SJCRH30 (cell line): ENCODE measurements at places on chromosomes 7 and 10. TPM values are rescaled to one million over a fixed set of nuclear protein-coding genes. Genes with fewer than 3 reads are reported as not detected.

GRCh38 chr10:124259139-124259825 lies 159.4 kb downstream of the OAT start:
- 0 out of 2 replicates have a peak, but pooled peaks cover 4% of the 10 kb centered on the region for H3K27me3 ChIP-seq
- H3K4me1 ChIP-seq: no peaks in the 10 kb centered on the region
- no peak overlapping the region for H3K4me3 ChIP-seq
- no peak overlapping the region for H3K27ac ChIP-seq
- H3K36me3 ChIP-seq: no peaks in the 10 kb centered on the region

- H3K27me3 ChIP-seq: no peaks in the 10 kb centered on the region
- peak overlapping the region; percentile 55 for H3K4me3 ChIP-seq
- DNase-seq: peak; percentile 46
- no peaks in the 10 kb centered on the region for H3K36me3 ChIP-seq
- H3K4me1 ChIP-seq: peaks cover 29% of the 10 kb centered on the region
- H3K27ac ChIP-seq: peak overlapping the region; percentile 63
Measured at GRCh38 chr7:77426052-77426404, 9.9 kb upstream of the GSAP start.

TEX47 gene
- total RNA-seq: not detected in 2 replicates

DNA sequence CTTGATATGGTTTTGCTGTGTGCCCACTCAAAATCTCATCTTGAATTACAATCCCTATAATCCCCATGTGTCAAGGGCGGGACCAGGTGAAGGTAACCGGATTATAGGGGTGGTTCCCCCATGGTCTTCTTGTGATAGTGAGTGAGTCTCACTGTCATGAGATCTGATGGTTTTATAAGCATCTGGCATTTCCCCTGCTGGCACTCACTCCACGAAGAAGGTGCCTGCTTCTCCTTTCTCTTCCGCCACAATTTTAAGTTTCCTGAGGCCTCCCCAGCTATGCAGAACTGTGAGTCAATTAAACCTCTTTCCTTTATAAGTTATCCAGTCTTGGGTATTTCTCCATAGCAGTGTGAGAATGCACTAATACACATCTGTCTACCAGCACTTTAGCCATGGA lies 109.5 kb upstream of the SDK1 start:
- H3K27me3 ChIP-seq: no peaks in the 10 kb centered on the region
- H3K4me3 ChIP-seq: no peak overlapping the region
- no peaks in the 10 kb centered on the region for H3K36me3 ChIP-seq
- peaks cover 10% of the 10 kb centered on the region for H3K4me1 ChIP-seq

GRCh38 chr10:78876449-78876848 lies 192.3 kb upstream of the ZMIZ1 start:
- H3K27ac ChIP-seq: no peak overlapping the region
- DNase-seq: no peak
- H3K4me3 ChIP-seq: no peak overlapping the region
- H3K27me3 ChIP-seq: no peaks in the 10 kb centered on the region
- H3K4me1 ChIP-seq: no peaks in the 10 kb centered on the region
- no peaks in the 10 kb centered on the region for H3K36me3 ChIP-seq

- DNase-seq: no peak
- no peaks in the 10 kb centered on the region for H3K36me3 ChIP-seq
- no peak overlapping the region for H3K4me3 ChIP-seq
- no peaks in the 10 kb centered on the region for H3K4me1 ChIP-seq
Measured at GRCh38 chr7:84250452-84250851, 55.9 kb upstream of the SEMA3A start.

DNA sequence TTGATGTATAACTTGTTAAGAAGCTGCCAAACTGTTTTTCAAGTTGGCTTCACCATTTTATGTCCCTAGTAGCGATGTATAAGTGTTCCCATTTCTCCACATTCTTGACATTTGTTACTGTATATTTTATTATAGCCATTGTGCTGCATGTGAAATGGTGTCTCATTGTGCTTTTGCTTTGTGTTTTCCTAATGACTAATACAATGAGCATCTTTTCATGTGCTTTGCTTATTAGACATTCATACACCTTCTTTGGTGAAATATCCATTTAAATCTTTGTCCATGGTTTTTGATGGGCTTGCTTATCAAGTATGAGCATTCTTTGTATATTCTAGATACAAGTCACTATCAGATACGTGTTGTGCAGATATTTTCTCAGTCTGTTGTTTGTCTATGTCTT lies 203.0 kb downstream of the CCSER2 start:
- H3K36me3 ChIP-seq: no peaks in the 10 kb centered on the region
- DNase-seq: no peak
- no peaks in the 10 kb centered on the region for H3K4me1 ChIP-seq
- no peaks in the 10 kb centered on the region for H3K27me3 ChIP-seq

DNA sequence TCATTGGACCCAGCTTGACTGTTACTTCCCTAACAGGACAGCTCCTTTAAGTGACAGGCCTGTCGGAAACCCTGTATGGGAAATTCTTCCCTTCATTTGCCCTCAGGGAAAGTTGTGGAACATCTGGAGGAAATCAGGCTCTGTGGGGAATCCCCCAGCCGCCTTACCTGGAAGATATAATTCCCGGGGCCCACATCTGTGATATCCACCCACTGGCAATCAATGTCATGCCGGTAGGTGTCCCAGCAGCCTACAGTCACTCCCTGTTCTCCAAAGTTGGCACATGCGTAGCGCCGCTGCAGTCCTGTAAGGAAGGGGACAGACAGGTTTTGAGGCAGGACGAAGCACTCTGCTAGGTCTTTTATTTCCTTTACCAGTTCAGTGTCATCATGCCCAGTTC lies 16.6 kb downstream of the LOXL4 start:
- no peaks in the 10 kb centered on the region for H3K27me3 ChIP-seq
- H3K36me3 ChIP-seq: peaks cover 12% of the 10 kb centered on the region; the same call in 1 of the 2 replicates
- no peak for DNase-seq
- H3K4me3 ChIP-seq: no peak overlapping the region
- peaks cover 18% of the 10 kb centered on the region for H3K4me1 ChIP-seq

UNC5B gene
- total RNA-seq: 3.4 and 3.6 TPM in 2 replicates

ASZ1 gene
- total RNA-seq: not detected in 2 replicates

GRCh38 chr7:6260291-6261187 lies 11.9 kb downstream of the CYTH3 start:
- peaks cover 6% of the 10 kb centered on the region for H3K4me1 ChIP-seq
- no peak overlapping the region for H3K4me3 ChIP-seq
- H3K27me3 ChIP-seq: no peaks in the 10 kb centered on the region
- H3K36me3 ChIP-seq: no peaks in the 10 kb centered on the region
- no peak overlapping the region for H3K27ac ChIP-seq

DNA sequence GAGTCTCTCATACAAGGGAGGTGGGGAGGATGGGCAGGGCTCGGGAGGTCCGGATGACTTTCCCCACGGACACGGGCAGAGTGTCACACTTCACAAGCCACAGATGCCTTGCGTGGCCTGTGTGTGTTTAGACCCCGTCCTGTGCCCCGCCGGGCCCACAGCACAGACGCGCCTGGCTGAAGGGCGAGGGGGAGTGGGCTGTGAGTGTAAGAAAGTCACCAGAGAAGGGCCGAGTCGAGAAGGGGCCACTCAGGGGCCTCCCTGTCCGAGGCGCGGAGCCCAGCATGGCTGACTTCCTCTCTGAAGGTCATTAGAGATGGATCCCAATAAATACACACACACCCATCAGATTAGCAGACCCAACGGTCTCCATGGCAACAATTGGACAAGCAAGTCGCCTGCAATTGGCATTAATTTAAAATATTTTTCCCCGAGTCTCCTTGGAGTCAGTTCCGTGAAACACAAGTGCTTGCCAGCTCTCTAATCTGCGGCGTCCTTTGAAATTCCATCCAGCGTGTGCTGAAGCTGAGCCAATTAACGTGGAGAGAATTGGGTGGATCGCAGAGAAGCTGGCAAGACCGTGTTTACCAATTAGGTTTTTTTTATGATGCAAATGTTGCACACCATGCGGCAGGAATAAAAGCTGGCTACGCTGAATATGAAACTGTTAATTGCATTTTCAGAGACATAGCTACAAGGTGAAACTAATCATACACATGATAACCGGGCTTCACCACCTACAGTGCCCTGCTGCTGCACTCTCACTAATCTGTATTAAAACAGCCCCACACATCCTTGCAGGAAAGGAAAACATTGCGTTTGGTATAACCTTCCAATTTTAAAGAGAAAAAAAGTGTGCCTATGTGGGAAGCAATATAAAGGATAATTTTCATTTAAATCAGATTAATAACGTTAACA lies 571.2 kb downstream of the PTPRN2 start:
- H3K4me3 ChIP-seq: no peak overlapping the region
- peaks cover 9% of the 10 kb centered on the region; the same call in 1 of the 2 replicates for H3K27me3 ChIP-seq
- H3K27ac ChIP-seq: no peak overlapping the region
- no peak for DNase-seq
- H3K36me3 ChIP-seq: no peaks in the 10 kb centered on the region

DNA sequence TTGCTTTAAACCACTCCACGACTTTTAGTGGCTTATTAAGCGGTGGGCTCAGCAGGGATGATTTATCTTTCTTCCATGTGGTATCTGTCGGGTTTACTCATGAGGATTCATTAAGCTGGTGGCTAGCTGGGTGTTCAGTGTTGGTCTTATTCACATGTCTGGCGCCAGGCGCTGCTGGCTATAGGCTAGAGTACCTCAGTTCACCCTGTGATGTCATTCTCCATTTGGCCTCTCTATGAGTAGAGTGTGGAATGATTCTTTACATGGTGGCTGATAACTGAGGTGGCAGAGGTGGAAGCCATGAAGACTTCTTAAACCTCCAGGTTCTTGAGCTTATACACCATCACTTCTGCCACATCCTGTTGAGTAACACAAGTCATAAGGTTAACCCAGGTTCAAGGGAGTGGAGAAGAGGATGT lies 115.4 kb downstream of the MLLT10 start:
- DNase-seq: no peak
- H3K36me3 ChIP-seq: peaks cover 4% of the 10 kb centered on the region; the same call in 1 of the 2 replicates
- H3K4me1 ChIP-seq: no peaks in the 10 kb centered on the region
- H3K27ac ChIP-seq: no peak overlapping the region
- H3K4me3 ChIP-seq: no peak overlapping the region
- H3K27me3 ChIP-seq: no peaks in the 10 kb centered on the region

- H3K27me3 ChIP-seq: peaks cover 32% of the 10 kb centered on the region
- no peak overlapping the region for H3K4me3 ChIP-seq
- no peaks in the 10 kb centered on the region for H3K36me3 ChIP-seq
- no peaks in the 10 kb centered on the region for H3K4me1 ChIP-seq
Measured at GRCh38 chr10:26534384-26534783, 96.2 kb downstream of the APBB1IP start.

DNA sequence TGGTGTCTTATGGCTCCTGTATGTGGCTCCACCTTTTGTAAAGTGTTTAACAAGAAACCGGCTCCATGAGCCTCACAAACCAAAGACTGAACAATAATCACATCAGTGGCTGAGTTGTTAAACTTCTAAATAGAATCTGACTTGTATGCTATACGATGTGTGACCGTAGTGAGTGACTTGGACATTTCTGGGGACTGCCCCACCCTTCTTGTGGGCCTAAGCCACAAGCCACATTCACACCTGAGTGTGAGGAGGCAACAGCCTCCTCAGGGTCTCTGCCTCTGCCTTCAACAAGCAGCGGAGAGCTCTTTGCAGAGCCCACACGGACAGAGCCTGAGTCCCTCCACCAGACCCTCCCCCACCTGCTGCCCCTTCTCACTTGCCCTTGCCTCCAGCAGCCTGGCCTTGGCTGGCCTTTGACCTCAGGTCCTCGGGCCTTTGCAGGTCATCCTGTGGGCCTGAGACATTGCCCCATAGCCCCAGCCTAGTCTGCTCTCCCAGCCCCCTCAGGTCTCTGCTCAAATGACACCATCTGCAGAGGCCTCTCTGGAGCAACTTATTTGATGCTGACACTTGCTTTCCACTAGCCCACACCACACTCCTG lies 156.8 kb upstream of the TNS3 start:
- H3K36me3 ChIP-seq: no peaks in the 10 kb centered on the region
- no peak overlapping the region for H3K4me3 ChIP-seq
- H3K27me3 ChIP-seq: no peaks in the 10 kb centered on the region

- H3K27me3 ChIP-seq: no peaks in the 10 kb centered on the region
- no peaks in the 10 kb centered on the region for H3K4me1 ChIP-seq
- no peak overlapping the region for H3K4me3 ChIP-seq
- no peaks in the 10 kb centered on the region for H3K36me3 ChIP-seq
Measured at GRCh38 chr7:14714161-14714728, 188.3 kb downstream of the DGKB start.

DNA sequence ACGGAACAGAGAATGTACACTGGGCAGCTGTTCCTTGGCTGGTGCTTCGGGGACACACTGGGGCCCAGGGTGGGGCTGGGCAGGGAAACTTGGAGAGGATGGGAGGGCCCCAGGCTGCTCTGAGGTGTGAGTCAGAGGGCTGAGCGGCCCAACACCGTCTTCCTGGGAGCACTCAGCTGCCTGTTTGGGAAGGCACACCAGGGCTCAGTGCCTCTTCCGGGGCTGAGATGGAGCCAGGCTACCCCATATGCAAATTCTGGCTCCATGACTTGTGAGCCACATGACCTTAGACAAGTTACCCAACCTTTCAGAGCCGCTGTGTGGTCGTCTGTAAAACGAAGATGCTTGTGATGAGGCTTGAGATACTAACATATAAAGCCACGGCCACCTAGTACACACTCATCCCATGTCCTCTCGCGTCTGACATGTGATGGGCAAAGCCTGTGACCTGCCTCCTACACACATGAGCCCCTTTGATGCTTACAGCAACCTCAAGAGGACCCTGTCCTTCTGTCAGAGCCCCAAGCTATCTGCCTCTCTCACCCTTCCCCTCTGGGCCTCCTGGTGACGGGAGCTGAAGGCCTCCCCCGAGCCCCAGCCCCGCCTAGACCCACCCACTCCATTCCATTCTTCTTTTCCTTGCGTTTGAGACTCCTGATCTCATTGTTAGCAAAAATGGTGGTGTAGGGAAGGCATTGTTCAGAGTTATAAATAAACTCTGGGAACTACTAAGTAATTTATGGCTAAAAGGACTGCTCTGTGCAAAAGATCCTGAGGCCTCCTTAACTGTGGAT lies 26.1 kb downstream of the KLRG2 start:
- no peaks in the 10 kb centered on the region; the same call in 1 of the 2 replicates for H3K4me1 ChIP-seq
- DNase-seq: peak; percentile 54
- H3K4me3 ChIP-seq: no peak overlapping the region
- no peaks in the 10 kb centered on the region for H3K27me3 ChIP-seq

- no peak overlapping the region for H3K4me3 ChIP-seq
- DNase-seq: no peak
- no peaks in the 10 kb centered on the region for H3K36me3 ChIP-seq
- no peak overlapping the region for H3K27ac ChIP-seq
Measured at GRCh38 chr10:35228058-35228457, 101.4 kb downstream of the CREM start.

- no peaks in the 10 kb centered on the region for H3K4me1 ChIP-seq
- no peaks in the 10 kb centered on the region for H3K27me3 ChIP-seq
- H3K4me3 ChIP-seq: no peak overlapping the region
- no peaks in the 10 kb centered on the region for H3K36me3 ChIP-seq
- H3K27ac ChIP-seq: no peak overlapping the region
- no peak for DNase-seq
Measured at GRCh38 chr10:85621562-85621961, 745.0 kb downstream of the GRID1 start.

- H3K27ac ChIP-seq: no peak overlapping the region
- no peak for DNase-seq
- no peaks in the 10 kb centered on the region for H3K27me3 ChIP-seq
- H3K4me3 ChIP-seq: no peak overlapping the region
- no peaks in the 10 kb centered on the region for H3K36me3 ChIP-seq
Measured at GRCh38 chr10:21180604-21181003, 283.5 kb upstream of the NEBL start.

TUBB8 gene
- not detected in 2 replicates for total RNA-seq

- no peak overlapping the region for H3K27ac ChIP-seq
- no peaks in the 10 kb centered on the region for H3K27me3 ChIP-seq
- peaks cover 2% of the 10 kb centered on the region; the same call in 1 of the 2 replicates for H3K36me3 ChIP-seq
- H3K4me3 ChIP-seq: no peak overlapping the region
- H3K4me1 ChIP-seq: no peaks in the 10 kb centered on the region
Measured at GRCh38 chr10:86931872-86932271, 25.5 kb downstream of the MMRN2 start.

PKD2L1 gene
- not detected in 2 replicates for total RNA-seq

STEAP1 gene
- 0.55 TPM in 1 of 2 replicates, not detected in the other for total RNA-seq
